ENCODE measurements at places on chromosomes 2 and 18.

DNA sequence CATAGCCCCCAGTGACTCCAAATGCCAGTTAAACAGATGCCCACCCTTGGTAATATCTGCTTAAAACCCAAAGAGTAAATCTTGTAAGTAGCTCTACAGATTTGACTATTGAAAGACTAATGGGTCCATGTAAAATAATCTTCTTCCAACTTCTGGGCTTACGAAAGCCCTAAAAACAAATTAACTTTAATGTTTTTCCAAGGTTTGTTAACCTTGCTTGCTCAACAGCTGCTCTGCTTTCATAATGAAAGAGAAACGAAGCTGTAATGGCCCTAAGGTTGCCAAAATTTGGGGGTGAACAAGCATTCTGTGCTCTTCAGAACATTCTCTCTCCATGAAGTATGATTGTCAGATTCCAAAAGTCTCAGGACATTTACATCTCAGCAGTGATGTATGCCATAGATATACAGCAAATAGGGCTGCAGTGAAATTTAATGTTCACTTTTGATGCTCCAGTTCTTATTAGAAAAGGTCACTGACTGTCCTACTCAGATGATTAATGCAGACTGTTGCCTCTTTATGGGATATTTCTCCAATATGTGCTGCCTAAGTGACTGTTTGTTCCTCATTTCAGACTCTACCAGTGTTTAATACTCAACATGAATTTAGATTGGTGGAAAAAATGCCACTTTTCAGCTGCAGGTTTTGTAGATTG lies 436.3 kb upstream of the CHST9 start:
- DNase-seq = no peak

GRCh38 chr2:233013027-233013461 lies at the start of gene NGEF:
Gene NGEF (minus strand): TSS chr2:233013256. CDS start chr2:232974890, 38,366 bp downstream.
- DNase-seq = no peak

DNA sequence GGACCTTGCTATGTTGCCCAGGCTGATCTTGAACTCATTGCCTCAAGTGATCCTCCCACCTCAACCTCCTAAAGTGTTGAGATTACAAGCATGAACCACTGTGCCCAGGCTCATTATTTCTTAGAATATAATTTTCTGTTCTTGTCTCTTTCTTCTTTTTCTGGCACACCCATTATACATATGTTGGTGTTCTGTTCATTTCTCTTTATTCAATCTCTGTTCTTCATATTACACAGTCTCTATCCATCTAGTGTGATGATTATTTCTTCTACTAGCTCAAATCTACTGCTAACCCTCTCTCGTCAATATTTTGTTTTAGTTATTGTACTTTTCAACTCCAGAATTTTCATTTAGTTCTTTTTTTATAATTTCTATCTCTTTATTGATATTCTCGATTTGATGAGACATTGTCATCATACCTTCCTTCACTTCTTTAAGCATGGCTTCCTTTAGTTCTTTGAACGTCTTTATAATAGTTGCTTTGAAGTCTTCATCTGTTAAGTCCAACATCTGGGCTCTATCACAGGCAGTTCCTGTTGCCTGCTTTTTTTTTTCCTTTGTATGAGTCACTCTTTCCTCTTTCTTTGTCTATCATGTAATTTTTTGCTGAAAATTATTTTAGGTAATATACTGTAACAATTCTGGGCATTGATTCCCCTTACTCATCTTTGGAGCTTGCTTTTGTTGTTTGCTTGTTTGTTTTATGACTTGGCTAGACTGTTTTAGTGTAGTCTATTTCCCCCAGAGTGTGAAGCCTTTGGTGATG lies 196.4 kb upstream of the NABP1 start:
- DNase-seq = no peak

DNA sequence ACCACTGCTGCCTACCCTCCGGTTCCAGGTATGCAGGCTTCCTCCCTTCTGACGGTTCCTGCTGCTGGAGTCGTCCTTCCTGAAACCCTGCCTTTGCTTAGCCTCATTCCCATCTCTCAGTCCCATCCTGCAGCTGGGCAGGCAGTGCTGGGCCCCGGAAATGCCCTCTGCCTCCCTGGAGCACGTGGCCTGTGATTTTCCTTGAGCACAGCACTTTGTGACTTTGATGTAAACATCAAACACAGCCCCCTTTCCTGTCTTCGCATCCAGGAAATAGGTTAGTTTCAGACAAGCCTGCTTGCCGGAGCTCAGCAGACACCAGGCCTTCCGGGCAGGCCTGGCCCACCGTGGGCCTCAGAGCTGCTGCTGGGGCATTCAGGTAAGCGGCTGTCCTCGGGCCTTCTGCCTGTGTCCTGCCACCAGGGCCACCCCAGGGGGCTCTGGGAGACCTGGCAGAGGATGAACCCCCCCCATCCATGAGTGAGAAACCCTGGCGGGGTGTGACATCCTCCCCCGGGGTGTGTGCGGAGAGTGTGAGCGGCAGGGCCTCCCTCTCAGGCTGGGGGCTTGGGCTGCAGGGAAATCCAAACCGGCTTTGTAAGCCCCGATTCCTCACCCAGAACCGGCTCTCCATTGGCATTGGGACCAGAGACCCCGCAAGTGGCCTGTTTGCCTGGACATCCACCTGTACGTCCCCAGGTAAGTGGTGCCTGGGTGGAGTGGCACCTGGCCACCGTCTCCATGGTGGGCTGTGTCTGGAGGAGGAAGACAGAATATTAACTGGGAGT lies at the start of gene ZAP70:
Gene ZAP70, plus strand, starts transcription at position 281 of the 788 bp plus-strand sequence. CDS start 10,461 bp downstream, outside the sequence.
- no peak for DNase-seq

DNA sequence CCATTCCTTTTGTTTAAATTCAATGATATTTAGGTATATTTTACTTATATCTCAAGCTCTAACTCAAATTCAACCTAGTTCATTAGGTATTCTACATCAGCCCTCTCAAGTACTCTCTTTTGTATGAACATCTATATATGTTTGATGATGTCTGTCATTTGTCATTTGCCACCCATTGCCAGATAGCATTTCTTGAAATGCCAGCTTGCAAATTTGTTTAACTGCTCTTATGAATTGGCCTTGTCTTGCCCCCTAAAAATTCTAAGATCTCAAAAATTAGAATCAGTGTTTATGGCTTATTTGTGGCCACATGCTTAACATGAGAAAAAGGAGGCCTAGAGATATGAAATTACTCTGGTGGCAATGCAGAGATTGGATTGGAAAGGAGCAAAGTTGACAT lies 1140.3 kb upstream of the DDX18 start:
- no peak for DNase-seq

DNA sequence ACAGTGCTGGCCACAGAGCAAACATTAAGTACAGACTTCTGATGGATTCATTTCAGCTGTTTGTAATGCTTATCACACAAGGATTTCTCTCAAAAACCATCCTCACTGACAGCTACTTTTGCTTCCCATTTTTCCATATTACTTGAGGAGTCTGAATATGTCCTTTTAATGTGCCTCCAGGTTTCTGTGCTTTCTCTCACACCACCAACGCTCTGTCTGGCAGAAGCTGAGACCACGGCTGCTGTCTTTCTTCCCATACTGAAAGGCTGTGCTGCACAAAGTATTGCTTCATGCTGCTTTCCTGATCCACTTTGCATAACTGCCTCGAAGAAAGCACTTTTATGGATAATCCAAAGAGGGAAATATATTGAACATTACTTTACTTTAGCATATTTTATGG lies 312.1 kb upstream of the ZEB2 start:
- DNase-seq = no peak

All from NCI-H1417 treated with DMSO at 0.1 percent for 48 hours (cell line).